ENCODE measurements at places on chromosomes 12 and 14.

- DNase-seq, result peak; percentile 50
These were observed 40.4 kb upstream of the BTG1 start for GRCh38 chr12:92186038-92186470.

- no peak for DNase-seq
These were observed 113.8 kb downstream of the BCL11B start for GRCh38 chr14:99158150-99158549.

GRCh38 chr12:46209914-46210872 lies 58.6 kb downstream of the SLC38A1 start:
- DNase-seq, result peak; percentile 74

DNA sequence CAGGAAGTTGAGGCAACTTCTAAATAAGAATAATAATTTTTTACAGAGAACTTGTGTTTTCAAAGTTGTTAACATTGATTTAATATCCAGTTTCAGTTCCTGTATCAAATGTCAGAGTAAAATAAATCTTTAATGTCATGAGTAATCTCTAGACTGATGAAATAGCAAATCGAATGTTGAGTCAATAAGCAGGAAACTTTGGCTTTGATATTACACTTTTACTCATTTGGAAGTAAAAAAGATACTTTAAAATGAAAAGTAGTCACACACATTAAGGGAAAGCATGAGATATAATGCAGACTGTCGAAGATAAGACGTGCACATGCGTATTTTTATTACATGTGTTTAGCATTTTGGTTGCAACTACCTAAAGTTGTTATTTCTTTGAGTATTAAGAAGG lies 78.2 kb upstream of the PTGDR start:
- DNase-seq, result no peak

- DNase-seq, result no peak
These were observed 65.2 kb downstream of the WIF1 start for GRCh38 chr12:65055859-65056258.

DNA sequence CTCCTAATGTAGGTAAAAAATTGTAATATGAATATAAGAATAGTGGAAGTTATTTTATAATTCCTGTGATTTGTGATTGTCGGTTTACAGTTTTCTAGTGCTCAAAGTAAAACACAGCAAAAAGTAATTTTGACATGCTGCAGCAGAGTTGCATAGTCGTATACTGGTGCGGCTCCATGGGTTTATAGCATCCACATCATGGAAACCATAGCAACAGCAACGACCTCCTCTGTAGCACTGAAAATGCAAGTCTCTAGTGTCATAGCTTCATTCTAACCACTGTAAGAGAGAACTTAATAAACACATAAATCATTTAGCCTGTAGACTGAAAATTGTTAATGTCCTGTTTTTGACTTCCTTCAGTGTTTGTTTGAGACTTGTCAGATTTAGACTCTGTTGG lies 574.3 kb downstream of the KCNH5 start:
- no peak for DNase-seq

- DNase-seq, result no peak
These were observed 88.5 kb downstream of the E2F7 start for GRCh38 chr12:76976777-76977382.

GRCh38 chr14:93859957-93860356 lies 67.2 kb upstream of the FAM181A start:
- DNase-seq, result no peak

DNA sequence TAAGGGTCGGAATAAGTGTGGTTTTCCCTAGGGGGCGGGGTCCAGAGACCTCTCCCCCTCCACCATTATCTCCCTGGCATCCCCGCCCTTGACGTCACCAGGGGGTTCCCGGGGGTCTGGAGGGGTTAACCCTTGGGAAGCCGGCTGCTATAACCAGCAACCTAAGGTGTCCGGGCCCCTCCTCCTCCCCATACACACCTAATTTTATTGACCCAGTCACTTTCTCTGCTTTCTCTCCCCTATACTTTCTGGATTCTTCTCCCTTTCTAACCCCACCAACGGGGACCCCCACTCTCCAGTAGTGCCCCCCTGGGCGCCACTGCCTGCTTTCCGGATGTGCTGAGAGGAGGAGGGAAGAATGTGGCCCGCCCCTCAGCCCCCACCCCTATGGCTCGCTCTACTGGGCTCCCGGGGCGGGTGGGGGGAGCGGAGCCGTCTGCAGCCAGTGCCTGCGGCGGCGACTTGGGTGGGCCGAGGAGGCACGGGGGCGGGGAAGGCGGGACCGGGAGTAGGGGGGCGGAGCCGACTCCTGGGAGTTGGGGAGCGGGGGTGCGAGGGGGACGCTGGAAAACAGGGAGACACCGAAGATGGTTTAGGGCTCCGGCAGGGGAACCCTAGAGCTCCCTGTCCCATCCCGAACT lies 1.8 kb downstream of the GLI1 start:
- peak; percentile 44 for DNase-seq

DNA sequence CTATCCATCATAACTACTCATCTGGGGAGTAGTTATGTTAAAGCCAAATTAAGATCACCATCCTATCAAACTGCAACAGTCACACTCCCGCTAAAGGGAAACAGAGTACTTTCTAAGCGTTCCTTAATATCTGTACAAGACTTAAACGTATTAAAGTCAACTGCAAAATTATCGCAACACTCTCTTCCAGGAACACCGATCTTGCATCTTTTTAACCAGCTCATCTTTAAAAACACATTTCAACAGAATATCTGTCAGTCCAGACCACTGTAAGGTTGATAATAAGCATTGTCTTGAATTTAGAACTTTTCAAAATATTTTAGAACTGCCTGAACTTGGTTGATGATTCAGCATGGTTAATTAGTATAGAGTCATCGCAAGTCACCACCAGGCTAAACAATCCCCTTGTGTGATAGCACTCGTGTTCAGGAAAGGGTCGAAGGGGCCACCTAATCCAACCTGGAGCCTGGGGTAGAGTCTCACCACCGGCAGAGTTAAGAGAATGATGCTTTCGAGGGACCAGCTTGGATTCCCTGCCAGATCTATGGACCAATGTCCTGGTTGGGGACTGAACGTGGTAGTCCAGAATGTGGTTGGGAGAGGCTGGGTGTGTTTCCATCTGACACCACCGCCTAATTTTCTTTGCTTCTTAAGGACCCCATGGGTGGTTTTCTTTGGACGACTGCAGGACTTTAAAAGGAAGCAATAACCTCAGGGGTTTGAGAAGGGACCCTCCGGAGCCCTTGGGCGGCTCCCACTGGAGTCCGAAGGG lies 890 bp downstream of the SPTLC2 start:
- DNase-seq, result no peak

- no peak for DNase-seq
These were observed 13.9 kb downstream of the JDP2 start for GRCh38 chr14:75441728-75442127.

DNA sequence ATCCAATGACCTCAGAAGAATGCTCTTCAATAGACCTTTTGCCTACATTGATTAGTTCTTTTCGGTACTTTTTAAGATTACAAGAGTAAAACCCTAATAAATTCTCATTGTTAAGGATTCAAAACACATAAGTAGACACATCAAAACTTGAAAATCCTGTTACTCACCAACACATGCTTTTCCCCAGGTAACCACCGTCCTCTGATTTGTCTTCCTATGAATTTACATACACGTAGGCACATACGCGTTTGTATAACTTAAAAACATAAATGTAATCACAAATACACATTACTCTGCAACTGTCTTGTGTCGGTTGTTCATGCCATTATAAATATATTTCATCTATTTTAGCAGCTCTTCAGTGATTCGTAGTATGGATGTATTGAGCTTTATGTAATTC lies 910 bp upstream of the WASHC4 start:
- DNase-seq, result no peak
